ENCODE measurements at places on chromosomes 12 and 14. TPM values are rescaled to one million over a fixed set of nuclear protein-coding genes. Genes with fewer than 3 reads are reported as not detected.

The TEX22 gene
- 0.79 TPM for polyA plus RNA-seq

The STON2 gene
- polyA plus RNA-seq: not detected

The PNN gene
- polyA plus RNA-seq: 34.7 TPM

The CATSPERB gene
- polyA plus RNA-seq: not detected

The CCDC38 gene
- not detected for polyA plus RNA-seq

The KCNH3 gene
- 0.96 TPM for polyA plus RNA-seq

The ATN1 gene
- polyA plus RNA-seq: not detected

The A2ML1 gene
- not detected for polyA plus RNA-seq

The PLCZ1 gene
- not detected for polyA plus RNA-seq

The ESR2 gene
- 0.12 TPM for polyA plus RNA-seq

The CIDEB gene
- polyA plus RNA-seq: 81.9 TPM

The KRT82 gene
- not detected for polyA plus RNA-seq

The KRT85 gene
- polyA plus RNA-seq: not detected

The SLC6A15 gene
- polyA plus RNA-seq: not detected

The C1QL4 gene
- not detected for polyA plus RNA-seq

The CMA1 gene
- polyA plus RNA-seq: not detected

The SLC2A14 gene
- not detected for polyA plus RNA-seq

The PPP1R3E gene
- 1.4 TPM for polyA plus RNA-seq

The SLC38A4 gene
- not detected for polyA plus RNA-seq

The LYZ gene
- 17.8 TPM for polyA plus RNA-seq

The PPM1H gene
- polyA plus RNA-seq: 0.50 TPM

The NKX2-1 gene
- not detected for polyA plus RNA-seq

The MYH6 gene
- not detected for polyA plus RNA-seq

The GTF2H3 gene
- 33.7 TPM for polyA plus RNA-seq

The FOXJ2 gene
- polyA plus RNA-seq: 2.7 TPM

Measured in immature natural killer cell (primary cell).